Fibroblast of pulmonary artery (primary cell): ENCODE measurements at places on chromosomes 6 and 20.

DNA sequence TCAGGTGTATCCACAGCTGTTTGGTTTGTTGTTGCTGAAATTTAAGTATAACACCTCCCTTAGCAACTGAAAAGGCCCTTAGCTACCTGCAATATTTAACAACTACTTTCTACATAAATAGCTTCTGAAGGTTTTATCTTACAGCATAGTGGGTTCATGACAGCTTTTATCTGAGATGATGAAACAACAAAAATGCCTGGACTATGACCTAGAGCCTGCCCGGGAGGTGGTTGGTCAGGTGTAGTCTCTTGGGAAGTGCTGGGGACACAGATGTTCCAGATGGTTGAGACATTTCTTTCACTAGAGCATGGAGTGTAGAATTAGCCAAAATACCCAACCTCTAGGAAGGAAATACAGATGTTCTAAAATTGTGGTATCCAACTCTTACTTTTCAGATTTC lies 705.4 kb downstream of the MAFB start:
- no peak for DNase-seq

- DNase-seq = no peak
Measured at GRCh38 chr20:24461848-24462247, 7.6 kb upstream of the SYNDIG1 start.

GRCh38 chr20:49343246-49343645 lies 65.4 kb upstream of the ZNFX1 start:
- no peak for DNase-seq

DNA sequence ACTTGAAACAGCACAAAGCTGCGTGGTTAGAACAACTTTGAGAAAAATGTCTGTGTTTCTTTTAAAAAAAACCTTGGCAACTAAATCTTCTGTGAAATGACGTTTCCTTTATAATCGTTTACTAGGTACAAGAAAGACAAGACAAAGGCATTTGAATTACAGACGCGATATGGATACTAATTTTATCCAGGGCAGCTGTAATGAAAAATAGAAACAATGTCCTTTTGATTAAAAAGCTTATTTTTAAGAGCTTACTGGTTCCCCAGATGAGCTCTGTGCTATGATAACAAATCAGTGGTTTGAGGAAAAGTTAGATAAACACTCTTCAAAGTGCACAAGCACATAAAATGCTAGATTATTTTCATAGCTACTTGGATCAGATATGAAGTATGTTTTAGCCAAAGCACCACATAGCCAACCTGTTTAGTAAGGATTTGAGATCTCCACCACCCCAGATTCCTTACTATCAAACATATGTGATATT lies 1.6 kb upstream of the SYNCRIP start:
- DNase-seq = no peak

GRCh38 chr6:90214461-90214860 lies 82.2 kb downstream of the BACH2 start:
- DNase-seq = no peak

- DNase-seq = no peak
Measured at GRCh38 chr20:61761453-61762166, 304.1 kb downstream of the TAF4 start.

DNA sequence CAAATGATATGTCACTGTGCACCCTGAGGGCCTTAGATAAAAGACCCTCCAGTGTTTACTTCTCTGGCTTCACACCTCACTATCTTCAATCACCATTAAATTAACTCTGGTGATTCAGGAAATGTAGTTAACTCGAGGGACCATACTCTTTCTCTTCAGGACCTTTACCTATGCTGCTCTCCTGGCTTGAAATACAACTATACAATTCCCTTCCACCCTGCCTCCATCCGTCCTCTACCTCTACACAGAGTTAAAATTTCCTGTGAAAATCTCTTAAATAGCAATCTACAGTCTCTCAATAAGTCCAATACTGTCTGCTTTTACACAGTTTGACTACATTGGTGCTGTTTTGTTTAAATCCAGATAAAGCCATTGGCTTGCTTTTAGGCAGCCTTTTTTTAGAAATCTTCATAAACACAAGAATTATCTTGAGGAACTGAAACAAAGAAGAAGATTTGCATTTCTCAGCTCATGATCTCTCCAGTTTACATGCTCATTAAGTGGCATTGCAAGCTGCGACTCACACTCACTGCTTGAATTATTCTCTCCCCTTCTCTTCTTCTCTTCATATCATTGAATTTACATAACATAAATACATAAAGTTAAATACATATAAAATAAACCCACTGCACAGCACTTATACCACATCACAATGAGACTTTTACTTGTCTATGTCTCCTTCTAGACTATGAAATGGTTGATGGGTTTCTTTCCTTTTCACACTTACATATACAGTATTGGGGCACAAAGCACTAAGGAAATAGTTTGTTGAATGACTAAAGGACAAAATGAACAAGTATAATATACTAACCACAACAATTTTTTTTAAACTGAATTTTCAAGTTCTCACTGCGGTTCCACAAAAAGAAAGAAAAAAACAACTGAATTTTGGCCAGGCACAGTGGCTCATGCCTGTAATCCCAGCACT lies 239.0 kb upstream of the KCNQ5 start:
- no peak for DNase-seq

GRCh38 chr6:125959041-125959440 lies 2.5 kb downstream of the HINT3 start:
- no peak for DNase-seq

- DNase-seq = no peak
Measured at GRCh38 chr6:128599036-128599435, 78.6 kb upstream of the PTPRK start.
